ENCODE measurements at places on chromosomes 11 and 22.

- DNase-seq, result no peak
Observed at GRCh38 chr11:34909955-34910354, 6.2 kb downstream of the APIP start.

GRCh38 chr11:57546869-57547475, 9.6 kb downstream of the SMTNL1 start:
- DNase-seq, result no peak

DNA sequence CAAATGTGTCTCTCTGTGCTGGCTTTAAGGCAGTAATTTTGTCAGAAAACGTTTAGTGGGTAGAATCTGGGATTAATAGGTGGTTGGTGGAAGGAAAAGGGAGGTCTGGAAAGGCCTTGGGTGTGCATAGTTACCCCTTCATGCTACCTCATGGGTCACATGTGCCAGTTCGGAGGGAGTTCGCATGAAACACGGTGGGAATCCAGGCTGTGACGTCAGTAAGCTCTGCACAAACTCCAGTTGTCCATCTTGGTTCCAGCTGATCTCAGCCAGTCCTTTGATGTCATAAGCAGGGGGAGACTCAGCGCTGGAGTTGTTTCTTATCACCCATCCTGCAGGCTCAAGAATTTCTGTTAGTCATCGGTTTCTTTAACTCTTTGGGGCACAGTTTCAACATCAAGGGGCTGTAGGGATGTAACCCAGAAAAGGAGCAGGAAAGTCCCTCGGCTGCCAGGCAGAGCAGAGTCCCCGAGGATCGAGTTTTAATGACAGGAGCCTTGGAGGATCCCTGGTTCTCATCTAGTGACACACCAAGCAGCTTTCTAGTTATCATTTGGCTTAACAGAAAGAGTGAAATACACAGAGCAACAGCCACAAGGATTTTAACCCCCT, 28.9 kb downstream of the MOV10L1 start:
- no peak for DNase-seq

- DNase-seq, result no peak
Observed at GRCh38 chr11:66619080-66619554, 2.7 kb downstream of the RBM14 start.

DNA sequence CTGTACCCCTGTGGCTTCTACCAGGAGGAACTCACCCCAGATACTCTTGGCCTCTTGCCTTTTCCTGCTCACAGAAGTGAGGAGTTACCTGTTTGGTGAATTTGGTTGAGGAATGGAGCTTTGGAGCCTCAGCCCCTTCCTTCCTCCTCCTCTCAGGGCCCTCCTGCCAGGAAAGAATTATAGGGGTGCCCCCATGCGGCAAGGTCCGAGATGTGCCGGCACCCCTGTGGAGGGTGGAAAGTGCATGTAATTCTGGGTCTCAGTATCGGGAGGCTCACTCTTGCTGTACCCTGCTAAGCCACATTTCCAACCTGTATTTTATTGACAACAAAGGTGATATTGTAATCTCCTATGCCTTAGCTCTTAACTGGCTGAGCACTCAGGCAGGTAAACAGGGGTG, 13.7 kb upstream of the IGSF22 start:
- no peak for DNase-seq

- no peak for DNase-seq
Observed at GRCh38 chr11:108680271-108680670, 15.4 kb downstream of the DDX10 start.

DNA sequence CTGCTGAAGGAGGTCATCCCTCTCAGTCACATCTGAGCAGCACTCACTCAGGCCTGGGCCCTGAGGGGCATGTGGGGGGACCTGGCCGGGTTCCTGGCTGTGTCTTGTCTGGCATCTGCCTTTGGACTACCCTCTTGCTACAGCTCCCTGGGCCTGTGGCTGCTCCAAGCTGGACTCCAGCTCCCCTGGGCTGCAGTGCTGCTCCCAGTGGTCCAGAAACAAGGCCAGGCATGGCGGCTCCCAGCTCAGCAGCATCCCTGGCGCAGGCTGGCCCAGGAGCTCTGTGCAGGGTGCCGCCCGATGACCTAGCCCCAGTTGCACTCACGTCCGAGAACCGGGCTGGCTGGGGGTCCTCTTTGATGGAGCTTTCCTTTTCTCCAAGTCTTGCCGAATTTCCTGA, 5.3 kb downstream of the CDPF1 start:
- no peak for DNase-seq

- no peak for DNase-seq
Observed at GRCh38 chr11:74142624-74143023, 28.2 kb downstream of the C2CD3 start.

Data from RWPE2 (cell line).